Dorsolateral prefrontal cortex (tissue), 122 donors: ENCODE measurements at places on chromosomes 2 and 18.

GRCh38 chr18:49731860-49732311 lies 81.4 kb downstream of the ACAA2 start:
- no peak for DNase-seq

- DNase-seq = no peak
These were observed 126.7 kb downstream of the BCL2 start for GRCh38 chr18:63192885-63193349.

DNA sequence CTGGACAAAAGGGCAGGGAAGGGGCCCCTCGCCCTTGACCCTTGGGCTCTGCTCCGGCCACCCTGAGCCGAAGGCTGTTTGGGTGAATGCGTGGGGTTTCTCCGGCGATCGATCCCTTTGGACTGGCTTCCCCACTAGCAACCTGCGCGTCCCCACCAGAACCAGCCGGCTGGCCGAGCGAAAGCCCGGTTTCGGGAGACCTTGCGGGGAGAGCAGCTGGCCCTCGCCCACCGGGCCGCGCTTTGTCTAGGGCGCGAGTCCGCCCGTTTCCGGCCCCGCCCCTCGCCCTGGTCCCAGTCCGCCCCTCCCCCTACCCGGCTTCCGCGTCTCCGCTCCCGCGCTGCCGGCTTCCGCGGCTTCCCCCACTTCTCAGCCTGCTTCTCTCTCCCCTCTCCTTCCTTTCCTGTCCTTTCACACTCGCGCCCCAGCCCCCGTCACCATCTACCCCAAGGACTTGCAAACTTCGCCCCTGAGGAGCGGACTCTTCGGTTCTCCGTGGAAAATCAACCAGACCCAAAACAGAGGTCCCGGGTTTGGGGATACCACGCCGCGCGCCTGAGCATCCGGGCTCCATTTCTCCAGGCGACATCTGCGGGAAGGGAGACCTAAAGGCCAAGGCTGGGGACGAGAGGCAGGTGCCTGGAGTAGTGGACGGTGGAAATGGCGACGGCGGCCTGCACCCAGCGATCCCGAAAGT lies 48.0 kb upstream of the ATP6V1B1 start:
- no peak for DNase-seq

DNA sequence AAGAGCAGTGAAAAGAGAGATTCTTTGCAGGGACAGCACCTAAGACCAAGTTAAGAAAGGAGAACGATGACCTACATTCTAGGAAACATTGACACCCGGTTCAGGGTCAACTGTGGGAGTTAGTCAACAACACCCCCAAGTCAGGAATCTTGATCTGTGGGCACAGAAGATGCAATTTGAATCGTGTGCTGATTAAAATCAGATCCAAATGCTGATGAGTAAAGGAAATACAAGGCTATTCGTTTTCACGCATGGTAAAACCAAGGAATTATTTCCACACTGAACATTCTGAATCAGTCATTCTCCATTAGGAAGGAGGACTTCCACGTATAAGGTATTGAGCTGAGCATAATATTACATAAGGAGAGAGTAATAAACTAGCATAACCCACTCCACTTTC lies 124.2 kb downstream of the COPS8 start:
- DNase-seq = no peak

DNA sequence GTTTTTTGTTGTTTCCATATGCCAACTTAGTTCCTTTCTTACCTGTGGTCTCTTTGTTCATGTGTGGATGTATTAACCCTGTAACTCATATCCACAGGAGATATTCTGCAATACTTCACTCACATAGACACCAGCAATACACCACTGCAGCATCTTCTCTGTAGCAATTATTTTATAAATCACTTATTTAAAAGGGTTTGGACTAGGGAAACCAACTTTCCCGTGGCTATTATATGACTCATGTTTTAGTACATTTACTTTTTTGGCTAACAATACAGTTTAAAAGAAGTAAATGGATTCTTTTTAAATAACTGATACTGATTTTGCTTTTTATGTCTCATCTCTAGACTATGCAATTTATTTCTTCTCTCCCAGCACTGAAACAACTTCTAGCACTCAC lies 488.9 kb downstream of the MBD2 start:
- no peak for DNase-seq

GRCh38 chr2:160583146-160583535 lies 89.5 kb upstream of the RBMS1 start:
- no peak for DNase-seq

GRCh38 chr18:75678627-75679026 lies 251.1 kb upstream of the SMIM21 start:
- DNase-seq = no peak

GRCh38 chr2:109173311-109174171 lies 44.5 kb downstream of the SH3RF3 start:
- DNase-seq = no peak

- no peak for DNase-seq
These were observed 257.6 kb downstream of the MREG start for GRCh38 chr2:215755641-215756345.

GRCh38 chr2:4134551-4135550 lies 431.5 kb downstream of the DCDC2C start:
- no peak for DNase-seq

DNA sequence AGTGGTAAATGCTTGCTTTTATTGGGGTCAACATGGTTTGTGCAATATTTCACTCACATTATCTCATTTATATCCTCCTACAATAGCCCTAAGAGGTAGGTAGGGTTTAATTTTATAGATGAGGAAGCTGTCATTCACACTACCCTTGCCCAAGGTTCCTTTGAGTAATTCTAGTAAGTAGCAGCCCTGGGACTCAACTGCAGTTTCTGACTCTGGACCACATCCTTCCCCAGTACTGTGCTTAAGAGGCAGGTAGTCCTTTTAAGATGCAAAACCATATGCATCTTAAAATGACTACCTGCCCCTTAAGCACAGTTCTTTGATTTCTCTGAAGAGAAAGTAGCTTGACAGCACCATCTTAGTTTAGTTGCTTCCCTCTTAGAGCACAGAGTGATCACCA lies 15.7 kb upstream of the NT5C1B start:
- DNase-seq = no peak

- no peak for DNase-seq
These were observed 951.3 kb downstream of the TSN start for GRCh38 chr2:122706757-122707223.

GRCh38 chr2:239930871-239931771 lies 94.0 kb downstream of the NDUFA10 start:
- peak; percentile 7 for DNase-seq

DNA sequence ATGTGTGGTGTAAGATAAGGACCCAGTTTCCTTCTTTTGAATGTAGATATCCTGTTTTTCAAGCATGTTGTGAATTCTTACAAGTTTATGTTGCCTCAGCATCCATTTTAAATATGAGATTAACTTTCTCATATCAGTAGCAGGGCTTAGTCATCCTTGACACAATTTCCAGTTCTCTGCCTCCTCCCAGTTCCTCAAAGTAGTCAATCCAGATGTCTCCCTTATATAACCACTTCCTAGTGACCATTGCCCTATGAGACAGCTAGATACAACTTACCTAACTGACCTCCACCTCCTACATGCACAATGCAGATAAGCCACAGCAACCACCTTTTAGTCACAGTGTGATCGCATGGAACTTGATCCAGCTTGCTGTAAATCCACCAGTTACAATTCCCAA lies 269.2 kb upstream of the ZNF521 start:
- DNase-seq = no peak

DNA sequence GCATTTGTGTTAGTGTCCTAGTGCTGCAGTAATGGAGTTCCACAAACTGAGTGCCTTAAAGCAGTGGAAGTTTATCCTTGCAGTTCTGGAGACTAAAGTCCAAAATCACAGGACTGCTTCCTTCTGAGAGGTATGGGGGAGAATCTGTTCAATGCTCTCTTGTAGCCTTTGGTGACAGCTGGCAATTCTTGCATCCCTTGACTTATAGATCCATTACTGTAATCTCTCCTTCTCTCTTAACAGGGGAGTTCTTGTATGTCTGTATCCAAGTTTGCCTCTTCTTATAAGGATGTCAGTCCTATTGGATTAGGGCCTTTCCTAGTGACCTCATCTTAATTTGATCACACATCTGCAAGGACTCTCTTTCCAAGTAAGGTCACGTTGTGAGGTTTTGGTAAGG lies 69.9 kb downstream of the XRCC5 start:
- DNase-seq = no peak

DNA sequence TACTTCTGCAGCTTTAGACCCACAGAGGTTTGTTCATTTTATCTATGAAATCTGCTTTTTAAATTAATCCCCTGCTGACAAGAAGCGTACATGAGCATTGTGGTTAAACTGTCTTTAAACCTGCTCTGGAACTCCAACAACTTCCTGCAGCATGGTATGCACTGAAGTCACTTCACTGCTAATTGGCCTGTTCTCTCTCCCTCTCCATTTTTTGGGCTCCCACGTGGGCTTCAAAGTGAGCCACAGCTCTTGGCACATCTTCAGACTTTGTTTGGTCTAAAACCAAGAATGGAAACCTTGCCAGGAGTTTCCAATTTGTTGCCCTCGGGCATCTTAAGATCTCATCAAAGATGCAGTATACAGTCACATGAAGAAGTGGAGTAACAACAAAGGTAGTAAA lies 311.4 kb downstream of the LRRTM1 start:
- DNase-seq = no peak

DNA sequence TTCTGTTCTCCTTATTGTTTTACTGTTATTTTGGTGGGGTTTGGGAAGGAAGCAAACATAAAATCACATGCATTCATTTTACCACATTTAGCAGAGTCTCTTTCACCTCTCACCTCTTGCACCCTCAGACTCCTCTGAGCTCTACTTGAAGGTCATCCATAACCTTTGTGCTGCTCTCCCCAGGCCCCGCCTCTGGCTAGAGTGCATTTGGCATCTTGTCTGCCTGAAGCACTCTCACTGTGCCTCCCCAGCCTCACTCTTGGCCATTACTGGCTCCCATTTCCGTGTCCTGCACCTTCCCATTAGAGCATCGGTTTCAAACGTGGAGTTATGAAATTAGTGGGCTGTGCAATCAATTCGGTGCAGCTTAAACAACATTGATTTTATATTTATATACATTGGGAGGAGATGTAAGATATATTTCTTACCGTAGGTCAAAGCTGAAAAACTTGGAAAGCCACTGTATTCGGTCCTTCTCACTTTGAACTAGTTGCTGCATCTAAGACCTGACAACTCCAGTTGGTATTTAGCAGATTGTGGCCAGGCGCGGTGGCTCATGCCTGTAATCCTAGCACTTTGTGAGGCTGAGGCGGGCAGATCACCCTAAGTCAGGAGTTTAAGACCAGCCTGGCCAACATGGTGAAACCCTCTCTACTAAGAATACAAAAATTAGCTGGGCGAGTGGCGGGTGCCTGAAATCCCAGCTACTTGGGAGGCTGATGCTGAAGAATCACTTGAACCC lies 6.9 kb upstream of the ZFAND2B start:
- DNase-seq = no peak

GRCh38 chr2:37244017-37244416 lies 12.6 kb downstream of the NDUFAF7 start:
- no peak for DNase-seq

GRCh38 chr2:142874293-142874814 lies 3.1 kb upstream of the KYNU start:
- no peak for DNase-seq

DNA sequence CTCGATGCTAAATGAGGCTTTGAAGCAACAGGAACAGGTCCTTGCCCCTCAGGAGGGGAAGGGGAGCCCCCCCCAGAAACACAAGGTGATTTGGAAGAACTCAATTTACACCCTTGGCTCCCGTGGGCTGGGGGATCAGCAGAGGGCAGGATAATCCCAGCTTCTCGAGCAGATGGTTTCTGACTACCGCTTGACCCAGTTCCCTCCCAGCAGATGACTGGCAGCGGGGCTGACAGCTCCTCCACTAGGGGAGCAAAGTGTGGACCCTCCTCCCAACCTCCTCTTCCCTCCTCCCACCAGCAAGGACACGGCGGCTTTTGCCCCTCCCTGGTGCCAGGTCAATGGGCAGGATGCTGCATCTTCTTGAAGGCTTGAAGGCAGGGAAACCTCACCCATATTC lies 3.5 kb upstream of the INHBB start:
- DNase-seq = no peak

- no peak for DNase-seq
These were observed 247.1 kb upstream of the NT5C1B start for GRCh38 chr2:18836436-18836835.

DNA sequence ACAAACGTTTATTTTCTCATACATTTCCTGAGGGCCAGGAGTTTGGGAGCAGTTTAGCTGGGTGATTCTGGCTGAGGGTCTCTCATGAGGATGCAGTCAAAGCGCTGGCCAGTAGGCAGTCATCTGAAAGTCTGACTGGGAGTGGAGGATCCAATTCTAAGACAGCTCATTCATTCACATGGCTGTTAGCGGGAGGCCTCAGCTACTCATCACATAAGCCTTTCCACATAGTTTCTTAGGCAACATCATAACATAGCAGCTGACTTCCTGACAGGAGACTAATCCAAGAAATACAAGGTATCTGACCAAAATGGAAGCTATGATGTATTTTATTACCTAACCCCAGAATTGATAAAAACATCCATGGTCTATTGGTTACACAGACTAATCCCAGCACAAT lies 2.9 kb upstream of the MRPL44 start:
- no peak for DNase-seq

DNA sequence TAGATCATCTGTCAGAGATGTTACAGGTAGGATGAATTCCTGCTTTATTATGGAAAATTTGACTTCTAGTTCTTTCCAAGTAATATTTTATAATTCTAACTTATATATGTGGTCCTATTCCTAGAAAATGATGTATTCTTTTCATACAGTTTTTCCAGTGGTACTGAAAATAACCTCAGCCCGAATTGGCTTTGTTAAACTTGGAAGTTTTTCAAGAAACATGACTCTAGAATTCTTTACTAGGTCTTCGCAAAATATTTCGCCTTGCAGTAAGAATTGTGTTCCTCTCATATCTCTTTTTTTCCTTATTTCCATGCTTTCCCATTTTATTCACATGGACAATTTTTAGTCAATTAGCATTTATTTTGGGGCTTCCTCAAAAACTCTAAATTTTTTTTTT lies 60.5 kb downstream of the BMPR2 start:
- no peak for DNase-seq
